ENCODE measurements at places on chromosomes 7 and 10.

GRCh38 chr10:123552760-123553554 is 113.2 kb upstream of the GPR26 start:
- DNase-seq, result no peak

DNA sequence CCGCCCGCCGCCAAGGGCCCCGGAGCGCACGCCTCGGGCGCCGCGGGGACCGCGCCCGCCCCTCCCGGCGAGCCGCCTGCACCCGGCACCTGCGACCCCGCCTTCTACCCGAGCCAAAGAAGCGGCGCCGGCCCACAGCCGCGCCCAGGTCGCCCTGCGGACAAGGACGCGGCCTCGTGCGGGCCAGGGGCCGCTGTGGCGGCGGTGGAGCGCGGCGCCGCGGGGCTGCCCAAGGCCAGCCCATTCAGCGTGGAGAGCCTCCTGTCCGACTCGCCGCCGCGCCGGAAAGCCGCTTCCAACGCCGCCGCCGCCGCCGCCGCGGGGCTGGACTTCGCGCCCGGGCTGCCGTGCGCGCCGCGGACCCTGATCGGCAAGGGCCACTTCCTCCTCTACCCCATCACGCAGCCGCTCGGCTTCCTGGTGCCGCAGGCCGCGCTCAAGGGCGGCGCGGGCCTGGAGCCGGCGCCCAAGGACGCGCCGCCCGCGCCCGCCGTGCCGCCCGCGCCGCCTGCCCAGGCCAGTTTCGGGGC is 3.5 kb downstream of the UNCX start:
- DNase-seq, result no peak

DNA sequence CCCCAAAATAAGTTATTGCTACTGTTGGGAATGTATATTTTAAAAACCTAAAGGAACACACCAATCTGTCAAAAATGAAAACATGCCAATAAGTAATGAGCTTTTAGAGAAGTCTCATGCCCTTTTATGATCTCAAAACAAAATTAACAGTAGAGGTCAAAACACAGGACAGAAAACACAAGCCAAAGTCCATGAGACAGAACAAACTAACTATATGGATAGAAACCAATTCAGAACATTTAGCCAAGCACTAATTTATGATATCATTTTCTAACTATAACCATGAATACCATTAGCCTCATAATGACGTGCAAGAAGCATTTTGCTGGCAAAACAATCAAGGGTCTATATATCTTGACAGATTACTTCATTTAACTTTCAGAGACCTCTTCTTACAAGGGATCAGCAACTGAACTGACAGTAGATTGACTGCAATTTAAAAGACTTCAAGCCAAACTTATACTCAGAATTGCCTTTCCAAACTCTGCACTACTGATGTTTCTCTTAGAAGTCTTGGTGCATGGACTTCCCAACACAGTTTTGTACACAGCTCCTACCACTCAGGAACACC is 200.9 kb downstream of the DOCK4 start:
- no peak for DNase-seq

GRCh38 chr10:69994262-69994661 is 58.4 kb upstream of the MACROH2A2 start:
- DNase-seq, result no peak

GRCh38 chr7:117262546-117262945 is 60.3 kb downstream of the WNT2 start:
- no peak for DNase-seq

- no peak for DNase-seq
Observed at GRCh38 chr7:117667456-117667855, 187.6 kb downstream of the CFTR start.

DNA sequence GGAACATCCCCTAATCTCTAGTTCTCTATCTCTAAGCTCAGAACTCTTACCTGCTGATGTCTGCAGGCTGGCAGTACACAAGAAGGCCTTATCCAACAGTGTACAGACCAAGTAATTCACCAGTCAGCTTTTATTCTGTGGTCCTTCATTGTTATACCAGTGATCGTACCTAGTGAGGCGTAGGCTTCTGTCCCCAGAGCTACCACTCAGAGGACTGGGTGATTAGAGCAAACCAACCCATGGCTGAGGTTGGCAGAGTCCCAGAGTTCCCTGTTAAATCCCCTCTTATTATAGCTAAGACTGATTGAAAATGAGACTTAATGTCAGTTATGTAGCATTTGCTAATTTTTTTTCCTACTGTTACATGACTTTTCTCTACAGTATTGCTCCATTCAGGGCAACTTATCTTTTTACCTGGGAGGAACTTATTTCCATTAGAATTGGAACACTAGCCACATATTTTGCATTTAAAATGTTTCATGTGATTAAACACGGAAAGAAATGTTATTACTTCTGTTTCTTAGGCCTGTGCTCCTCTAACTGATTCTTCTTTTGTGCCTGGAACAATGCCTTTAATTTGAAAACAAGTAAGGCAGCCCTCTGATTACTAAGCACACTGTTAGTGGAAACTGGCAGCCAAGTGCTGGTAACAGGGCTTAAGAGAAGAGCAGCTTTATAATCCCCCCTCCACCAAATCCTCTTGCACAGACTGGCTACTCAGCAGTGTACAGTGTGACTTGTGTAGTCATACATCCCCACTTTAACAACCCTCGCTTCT is 127.2 kb downstream of the LRRC4 start:
- no peak for DNase-seq

- DNase-seq, result no peak
Observed at GRCh38 chr7:20112696-20113095, 104.5 kb downstream of the MACC1 start.

Data from activated naive CD4-positive, alpha-beta T cell treated with Interleukin-2 at 50 U/mL for 16 hours (primary cell).